ENCODE measurements at places on chromosomes 11 and 22. TPM values are rescaled to one million over a fixed set of nuclear protein-coding genes. Genes with fewer than 3 reads are reported as not detected.

- peak; percentile 3 for DNase-seq
Measured at GRCh38 chr22:46848197-46848596, 85.7 kb downstream of the TBC1D22A start.

DNA sequence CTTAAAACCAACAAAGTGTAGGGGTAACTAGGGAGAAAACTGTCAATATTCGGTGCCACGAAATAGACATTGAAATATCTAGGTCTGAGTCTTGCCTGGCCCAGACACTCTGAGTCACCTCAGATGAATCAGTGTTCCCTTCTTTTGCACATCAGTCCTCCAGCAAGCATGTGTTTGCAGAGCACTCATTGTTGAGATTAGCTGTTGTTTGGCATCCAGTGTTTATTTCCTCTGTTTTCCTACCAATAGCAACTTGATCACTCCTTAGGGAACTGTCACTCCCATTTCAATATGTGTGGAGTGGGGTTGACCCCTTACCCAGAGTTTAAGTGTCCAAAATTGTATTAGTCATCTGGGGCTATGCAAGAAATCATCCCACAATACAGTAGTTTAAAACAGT, 4.7 kb upstream of the ASCC2 start:
- no peak for DNase-seq

DNA sequence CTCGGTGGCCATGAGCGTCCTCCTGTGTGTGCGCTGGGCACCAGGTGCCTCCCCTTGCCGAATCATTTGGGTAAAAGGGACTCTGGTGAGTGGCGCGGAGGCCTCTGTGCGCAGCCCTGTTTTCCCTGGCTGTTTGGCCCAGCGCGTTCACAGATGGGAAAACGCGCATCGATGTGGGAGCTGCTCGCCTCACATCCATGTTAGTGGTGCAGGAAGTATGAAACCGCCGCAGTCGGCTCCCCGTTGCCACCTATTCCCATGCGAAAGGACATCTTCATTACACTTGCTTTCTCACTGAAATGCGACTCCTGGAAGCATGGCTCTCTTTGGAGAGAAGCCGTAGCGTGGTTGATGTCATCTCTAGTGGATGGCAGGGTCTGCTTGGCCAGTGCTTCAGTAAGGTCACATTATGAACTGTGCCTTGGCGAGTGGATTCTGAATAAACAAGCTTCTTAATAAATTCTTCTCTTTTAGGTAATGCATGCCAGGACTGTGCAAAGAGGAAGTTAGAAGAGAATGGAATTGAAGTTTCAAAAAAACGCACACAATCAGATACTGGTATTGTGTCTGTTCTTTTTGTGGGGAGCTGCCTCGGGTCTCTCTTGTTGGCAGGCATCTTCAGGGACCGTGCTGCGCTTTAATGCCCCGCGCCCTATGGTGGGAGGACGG, 26.3 kb downstream of the FAM118A start:
- no peak for DNase-seq

- DNase-seq, result no peak
Measured at GRCh38 chr11:124717786-124718651, 21.7 kb upstream of the NRGN start.

- DNase-seq, result no peak
Measured at GRCh38 chr11:12113294-12113693, 2.9 kb downstream of the MICAL2 start.

DNA sequence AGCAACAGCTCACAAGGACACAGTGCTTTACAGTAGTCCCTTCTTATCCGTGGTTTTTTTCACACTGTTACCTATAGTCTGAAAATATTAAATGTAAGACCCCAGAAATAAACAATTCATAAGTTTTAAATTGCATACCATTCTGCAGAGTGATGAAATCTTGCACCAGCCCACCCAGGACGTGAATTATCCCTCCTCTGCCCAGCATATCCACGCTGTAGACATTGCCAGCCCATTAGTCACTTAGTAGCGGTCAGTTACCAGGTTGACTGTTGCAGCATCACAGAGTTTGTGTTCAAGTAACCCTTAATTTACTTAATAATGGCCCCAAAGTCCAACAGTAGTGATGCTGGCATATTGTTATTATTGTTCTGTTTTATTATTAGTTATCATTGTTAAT, 3.6 kb downstream of the CLTCL1 start:
- no peak for DNase-seq

DNA sequence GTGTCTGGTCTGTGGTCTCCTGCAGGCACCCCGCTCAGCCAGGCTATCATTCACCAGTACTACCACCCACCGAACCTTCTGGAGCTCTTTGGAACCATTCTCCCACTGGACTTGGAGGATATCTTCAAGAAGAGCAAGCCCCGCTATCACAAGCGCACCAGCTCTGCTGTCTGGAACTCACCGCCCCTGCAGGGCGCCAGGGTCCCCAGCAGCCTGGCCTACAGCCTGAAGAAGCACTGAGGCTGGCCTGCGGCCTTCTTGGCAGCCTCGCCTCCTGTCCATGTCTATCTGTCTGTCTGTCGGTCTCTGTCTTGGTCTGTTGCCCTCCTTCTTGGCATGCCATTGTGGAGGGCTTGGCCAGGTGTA, 27.9 kb downstream of the INCENP start:
- no peak for DNase-seq

The CBL gene
- total RNA-seq, result 20.6 TPM

The NRGN gene
- 0.67 TPM for total RNA-seq

The NRXN2 gene
- total RNA-seq, result 2.7 TPM
